ENCODE measurements at places on chromosomes 13 and 19. TPM values are rescaled to one million over a fixed set of nuclear protein-coding genes. Genes with fewer than 3 reads are reported as not detected.

DNA sequence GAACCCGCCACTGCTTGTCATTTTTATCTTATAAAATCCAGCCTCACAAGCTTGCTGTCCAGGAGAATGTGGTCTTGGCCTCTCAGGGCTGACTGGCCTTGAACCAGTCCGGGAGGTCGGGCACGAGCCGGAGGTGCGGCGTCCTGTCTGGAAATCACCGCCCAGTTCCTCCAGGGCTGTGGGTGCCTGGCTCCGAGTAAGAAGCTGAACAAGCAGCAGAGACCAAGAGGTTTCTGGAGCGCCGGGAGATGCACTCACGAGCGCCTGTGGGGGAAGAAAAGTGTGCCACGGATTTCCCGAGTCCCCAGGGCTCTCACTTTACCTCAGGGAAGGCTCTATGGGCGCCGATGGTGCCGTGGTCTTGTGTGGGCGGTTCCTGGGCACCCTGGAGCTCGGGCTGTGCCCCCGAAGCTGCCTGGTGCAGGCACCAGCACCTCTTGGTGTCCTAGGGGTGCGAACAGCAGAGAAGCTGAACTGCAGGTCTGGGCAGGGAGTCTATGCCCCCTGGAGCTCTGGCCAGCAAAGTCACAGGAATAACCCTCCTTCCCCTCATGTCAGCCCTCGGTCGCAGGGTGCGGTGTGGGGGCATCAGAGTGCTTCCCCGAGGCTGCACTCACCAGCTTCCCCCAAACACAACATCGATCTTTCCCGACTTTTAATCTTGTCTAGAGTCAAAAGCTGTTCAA is 50.0 kb downstream of the GAS6 start:
- H3K36me3 ChIP-seq: no peaks in the 10 kb centered on the region
- no peak overlapping the region for H3K4me3 ChIP-seq
- DNase-seq: no peak
- no peak overlapping the region for H3K27ac ChIP-seq
- H3K27me3 ChIP-seq: no peaks in the 10 kb centered on the region

- no peak overlapping the region for H3K4me3 ChIP-seq
- H3K36me3 ChIP-seq: no peaks in the 10 kb centered on the region
- DNase-seq: no peak
- no peaks in the 10 kb centered on the region for H3K27me3 ChIP-seq
- H3K27ac ChIP-seq: no peak overlapping the region
- peaks cover 6% of the 10 kb centered on the region for H3K4me1 ChIP-seq
These were observed 2.7 kb upstream of the PLIN3 start for GRCh38 chr19:4870025-4870700.

- H3K27me3 ChIP-seq: no peaks in the 10 kb centered on the region
- H3K4me1 ChIP-seq: peaks cover 14% of the 10 kb centered on the region
- H3K27ac ChIP-seq: peak overlapping the region; percentile 66
- peak; percentile 98 for DNase-seq
- peak overlapping the region; percentile 91 for H3K4me3 ChIP-seq
These were observed 1.5 kb upstream of the GADD45B start for GRCh38 chr19:2474232-2475017.

DNA sequence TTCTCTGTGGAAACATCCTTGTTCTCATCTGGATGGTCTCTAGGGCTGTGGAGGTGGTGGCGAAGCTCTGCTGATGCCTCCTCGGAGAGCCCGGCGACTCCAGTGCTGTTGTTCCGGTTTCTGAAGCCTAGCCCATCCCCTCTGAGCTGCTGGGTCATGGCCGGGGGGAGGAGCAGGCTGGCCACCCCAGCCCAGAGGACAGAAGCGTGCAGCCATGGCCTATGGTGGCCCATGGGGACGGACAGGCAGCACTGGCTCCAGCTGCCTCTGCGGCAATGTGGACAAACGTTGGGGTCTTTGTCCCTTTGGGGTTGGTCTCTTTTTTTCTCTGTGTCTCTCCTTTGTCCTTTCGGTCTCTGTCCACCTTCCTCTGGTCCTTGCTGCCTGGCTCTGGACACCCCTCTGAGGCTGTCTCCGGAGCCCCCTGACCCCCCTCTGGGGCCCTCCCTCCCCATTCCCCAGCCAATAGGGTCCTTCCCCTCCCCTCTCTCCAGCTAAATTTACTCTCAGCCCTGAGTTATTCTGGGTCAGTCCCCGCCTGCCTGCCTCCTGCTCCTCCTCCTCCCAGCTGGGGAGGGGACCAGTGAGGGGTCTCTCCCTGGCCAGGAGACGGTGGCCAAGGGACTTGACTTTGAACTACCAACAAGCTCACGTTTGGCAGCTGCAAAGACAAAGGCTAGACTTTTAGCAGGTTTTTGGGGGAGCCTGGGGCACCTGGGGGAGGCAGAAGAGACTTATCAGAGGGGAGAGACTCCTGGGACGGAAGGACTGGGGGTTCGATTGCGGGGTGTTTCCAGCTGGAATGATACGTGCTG is at the start of gene HRC:
HRC (minus strand) TSS at position 392 of the 815 bp plus-strand sequence; CDS start at position 233, 159 bp downstream.
- H3K27ac ChIP-seq: no peak within 1 kb of the TSS
- no peak for DNase-seq

The TEX26 gene
- total RNA-seq: not detected

The IL4I1 gene
- 1.2 TPM for total RNA-seq
